Vagina (tissue), 2 donors: ENCODE measurements at places on chromosomes 7 and 10.

- H3K4me3 ChIP-seq, result no peak overlapping the region
- H3K27me3 ChIP-seq, result no peaks in the 10 kb centered on the region
- no peak for DNase-seq
- no peaks in the 10 kb centered on the region for H3K4me1 ChIP-seq
Observed at GRCh38 chr7:105413887-105414437, 25.2 kb upstream of the SRPK2 start.

GRCh38 chr7:79050603-79051002, 402.9 kb downstream of the MAGI2 start:
- no peaks in the 10 kb centered on the region for H3K4me1 ChIP-seq
- no peak overlapping the region for H3K4me3 ChIP-seq
- no peak for DNase-seq
- no peaks in the 10 kb centered on the region for H3K27me3 ChIP-seq
- no peaks in the 10 kb centered on the region for H3K36me3 ChIP-seq
- H3K27ac ChIP-seq, result no peak overlapping the region

DNA sequence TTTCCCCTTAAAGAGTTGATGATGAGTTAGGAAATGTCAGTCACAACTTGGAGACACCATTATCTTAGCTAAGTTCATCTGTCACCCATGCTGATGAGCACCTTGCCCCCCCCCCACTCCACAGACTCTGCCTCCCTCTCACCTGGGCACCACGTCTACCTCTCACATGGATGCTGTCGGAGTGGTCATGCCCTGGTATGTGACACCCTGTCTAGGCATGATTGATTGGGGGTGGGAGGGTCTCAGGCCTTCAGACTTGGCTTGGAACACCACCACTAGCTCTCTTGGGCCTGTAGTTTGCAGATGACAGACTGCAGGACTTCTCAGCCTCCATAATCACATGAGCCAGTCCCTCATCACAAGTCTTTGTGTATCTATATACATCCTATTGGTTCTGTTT, 78.0 kb downstream of the WDR37 start:
- no peaks in the 10 kb centered on the region for H3K4me1 ChIP-seq
- H3K27me3 ChIP-seq, result no peaks in the 10 kb centered on the region
- H3K4me3 ChIP-seq, result no peak overlapping the region
- peak; percentile 58 for DNase-seq
- H3K27ac ChIP-seq, result no peak overlapping the region

GRCh38 chr10:47400251-47400650, 16.2 kb upstream of the ZNF488 start:
- no peak for DNase-seq
- peaks cover 16% of the 10 kb centered on the region for H3K4me1 ChIP-seq
- no peak overlapping the region for H3K27ac ChIP-seq
- no peaks in the 10 kb centered on the region for H3K27me3 ChIP-seq

DNA sequence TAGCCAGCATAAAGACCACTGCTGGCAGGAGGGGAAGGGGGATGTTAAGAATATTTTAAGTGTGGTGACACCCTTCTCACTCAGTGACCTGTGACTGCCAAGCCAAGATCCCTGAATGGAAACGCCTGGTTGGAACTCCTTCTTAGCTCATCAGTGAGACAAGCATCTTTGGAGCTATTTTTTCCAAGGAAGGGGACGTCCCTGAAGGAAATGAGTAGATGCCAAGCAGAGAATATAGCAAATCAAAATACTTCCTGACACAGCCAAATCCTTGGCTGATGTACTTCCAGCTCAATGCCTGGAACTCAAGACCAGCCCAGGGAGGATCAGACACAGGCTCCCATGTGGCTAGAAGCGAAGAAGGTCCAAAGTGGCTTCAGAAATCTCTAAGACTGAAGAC, 82.2 kb downstream of the SORBS1 start:
- peak overlapping the region; percentile 79 for H3K27ac ChIP-seq
- H3K36me3 ChIP-seq, result no peaks in the 10 kb centered on the region
- DNase-seq, result no peak
- H3K4me1 ChIP-seq, result peaks cover 44% of the 10 kb centered on the region
- no peak overlapping the region for H3K4me3 ChIP-seq

GRCh38 chr10:113442336-113442735, 110.5 kb upstream of the HABP2 start:
- DNase-seq, result peak; percentile 82
- H3K4me3 ChIP-seq, result no peak overlapping the region
- no peak overlapping the region for H3K27ac ChIP-seq
- H3K4me1 ChIP-seq, result no peaks in the 10 kb centered on the region

DNA sequence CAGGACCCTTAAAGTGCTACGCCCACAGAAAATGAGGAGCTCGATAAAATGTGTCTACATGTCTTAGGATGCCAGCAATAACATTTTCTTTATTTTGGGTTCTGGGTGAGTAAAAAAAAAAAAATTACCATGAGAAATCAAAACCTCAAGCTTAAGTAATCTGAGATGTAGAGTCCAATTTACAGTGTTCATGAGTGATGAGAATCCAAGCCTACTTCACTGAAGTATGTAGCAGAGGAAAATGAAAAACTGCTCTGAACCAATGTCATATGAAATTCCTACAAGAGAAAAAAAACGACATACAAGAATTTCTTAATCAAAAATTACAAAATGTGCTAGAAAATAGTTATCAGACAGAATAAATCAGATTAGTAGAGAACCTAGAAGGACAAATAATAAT, 274.4 kb downstream of the HTR7 start:
- H3K27ac ChIP-seq, result no peak overlapping the region
- H3K4me3 ChIP-seq, result no peak overlapping the region
- no peaks in the 10 kb centered on the region for H3K4me1 ChIP-seq

- H3K4me3 ChIP-seq, result no peak overlapping the region
- DNase-seq, result no peak
- H3K27ac ChIP-seq, result peak overlapping the region; percentile 8
- H3K27me3 ChIP-seq, result no peaks in the 10 kb centered on the region
Observed at GRCh38 chr10:62022830-62023229, 121.3 kb downstream of the ARID5B start.

DNA sequence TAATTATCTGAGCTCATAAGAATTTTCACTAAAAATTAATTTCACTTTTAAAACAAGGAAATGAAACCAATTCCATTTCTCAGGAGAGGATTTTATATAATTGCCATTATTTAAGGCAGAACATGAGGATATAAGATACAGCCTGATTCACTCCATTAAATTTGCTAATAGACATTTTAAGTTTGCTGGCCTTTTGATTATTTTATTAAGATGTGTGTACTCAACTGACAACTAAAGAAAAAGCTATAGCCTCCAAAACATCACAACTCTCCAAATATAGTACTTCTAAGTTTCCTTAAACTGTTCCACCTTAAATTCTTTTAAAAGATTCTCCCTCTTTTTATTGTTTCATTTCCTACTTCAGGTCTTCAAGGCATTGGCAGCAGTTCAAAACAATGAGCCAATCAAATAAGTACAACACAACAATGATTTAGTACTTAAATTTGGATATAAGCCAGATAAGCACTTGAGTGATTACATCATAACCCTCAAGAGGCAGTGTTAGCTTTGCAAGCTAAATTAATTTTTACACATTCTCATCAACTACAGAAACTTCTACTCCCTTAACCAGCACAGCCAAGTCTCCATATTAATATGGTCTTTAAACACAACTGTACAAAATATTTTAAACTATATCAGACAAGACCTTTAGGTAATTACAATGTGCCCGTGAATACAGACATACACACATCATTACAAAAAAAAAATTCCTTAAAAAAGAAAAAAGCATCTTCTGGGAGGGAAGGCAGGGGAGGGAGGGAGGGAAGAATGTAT, 121.8 kb downstream of the KMT2C start:
- peaks cover 35% of the 10 kb centered on the region for H3K4me1 ChIP-seq
- no peak overlapping the region for H3K27ac ChIP-seq
- H3K36me3 ChIP-seq, result no peaks in the 10 kb centered on the region
- no peak for DNase-seq
- no peaks in the 10 kb centered on the region for H3K27me3 ChIP-seq

GRCh38 chr10:3995302-3996210, 210.5 kb upstream of the KLF6 start:
- H3K27ac ChIP-seq, result no peak overlapping the region
- no peak for DNase-seq

GRCh38 chr10:33419311-33419710, 84.8 kb upstream of the NRP1 start:
- peaks cover 19% of the 10 kb centered on the region for H3K4me1 ChIP-seq
- H3K4me3 ChIP-seq, result no peak overlapping the region
- no peaks in the 10 kb centered on the region for H3K27me3 ChIP-seq
- no peak overlapping the region for H3K27ac ChIP-seq
- no peak for DNase-seq

DNA sequence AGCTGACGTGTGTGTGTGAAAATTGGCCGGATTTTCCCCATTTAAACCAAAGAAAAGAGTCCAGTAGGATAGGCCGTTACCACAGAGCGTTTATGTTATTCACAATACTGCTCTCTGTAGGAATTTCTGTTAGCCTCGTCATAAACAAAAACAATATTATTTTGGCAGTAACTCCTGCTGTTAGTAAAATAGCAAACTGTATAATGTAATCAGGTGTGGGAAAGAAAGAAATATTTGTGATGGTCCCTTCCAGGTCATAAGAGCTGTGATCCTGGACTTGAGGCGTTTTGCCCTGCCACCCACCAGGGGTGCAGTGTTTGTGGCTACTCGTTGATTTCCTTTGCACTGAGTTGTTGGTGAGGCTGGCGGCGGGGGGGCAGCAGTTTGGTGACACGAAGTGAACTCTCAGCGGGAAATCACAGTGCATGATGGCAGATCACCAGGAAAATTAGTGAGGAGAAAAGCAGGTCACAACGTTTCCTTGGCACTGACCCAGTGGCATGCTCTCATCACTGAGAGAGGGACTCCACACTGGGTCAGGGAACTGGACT, 2.8 kb downstream of the EEPD1 start:
- no peak for DNase-seq
- H3K36me3 ChIP-seq, result no peaks in the 10 kb centered on the region
- no peaks in the 10 kb centered on the region for H3K27me3 ChIP-seq
- peak overlapping the region; percentile 21 for H3K27ac ChIP-seq
- H3K4me1 ChIP-seq, result peaks cover 78% of the 10 kb centered on the region

GRCh38 chr10:79344502-79345195, 2.6 kb upstream of the PPIF start:
- H3K27me3 ChIP-seq, result no peaks in the 10 kb centered on the region
- H3K4me3 ChIP-seq, result no peak overlapping the region
- peaks cover 36% of the 10 kb centered on the region for H3K4me1 ChIP-seq
- no peaks in the 10 kb centered on the region for H3K36me3 ChIP-seq
